Activated T-cell treated with anti-CD3 and anti-CD28 coated beads, Interleukin-2, amount 50 U/mL, for 48 hours (primary cell): ENCODE measurements at places on chromosomes 5 and 9.

GRCh38 chr5:119385536-119386128, 29.8 kb downstream of the TNFAIP8 start:
- no peak for DNase-seq

GRCh38 chr5:10768328-10768899, 7.4 kb upstream of the DAP start:
- no peak for DNase-seq

DNA sequence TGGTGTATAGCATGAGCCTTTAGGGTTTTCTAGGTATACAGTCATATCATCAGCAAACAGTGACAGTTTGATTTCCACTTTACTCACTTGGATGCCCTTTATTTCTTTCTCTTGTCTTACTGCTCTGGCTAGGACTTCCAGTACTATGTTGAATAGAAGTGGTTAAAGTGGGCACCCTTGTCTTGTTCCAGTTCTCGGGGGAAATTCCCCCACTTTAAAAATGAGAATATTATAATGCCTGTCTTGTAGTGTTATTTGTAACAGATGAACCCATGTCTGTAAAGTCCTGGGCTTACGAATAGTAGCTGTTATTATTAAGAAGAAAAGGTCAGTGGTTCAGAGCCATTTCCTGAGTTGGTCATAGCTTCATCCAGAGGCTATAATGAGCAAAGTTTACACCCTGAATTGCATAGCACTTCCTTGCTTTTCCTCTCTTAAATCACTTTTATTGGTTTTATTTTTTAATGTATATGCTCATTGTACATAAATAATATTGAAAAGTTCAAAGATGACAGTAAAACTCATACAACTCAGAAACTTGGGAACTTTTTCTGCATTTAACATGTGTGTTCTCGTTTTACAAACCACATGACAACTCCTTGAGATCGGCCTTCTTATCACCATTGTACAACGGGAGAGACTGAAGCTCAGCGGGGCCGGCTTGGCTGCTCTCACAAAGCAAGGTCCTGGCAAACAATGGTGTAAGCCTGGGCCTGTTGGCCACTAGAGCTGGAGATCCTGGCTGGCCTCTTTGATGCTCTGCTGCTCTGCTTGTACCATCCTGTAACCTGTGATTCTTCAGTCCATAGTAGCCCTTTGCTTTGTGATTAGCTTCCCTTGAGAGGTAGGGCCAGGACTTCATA, 85.2 kb downstream of the CYFIP2 start:
- peak; percentile 50 for DNase-seq

DNA sequence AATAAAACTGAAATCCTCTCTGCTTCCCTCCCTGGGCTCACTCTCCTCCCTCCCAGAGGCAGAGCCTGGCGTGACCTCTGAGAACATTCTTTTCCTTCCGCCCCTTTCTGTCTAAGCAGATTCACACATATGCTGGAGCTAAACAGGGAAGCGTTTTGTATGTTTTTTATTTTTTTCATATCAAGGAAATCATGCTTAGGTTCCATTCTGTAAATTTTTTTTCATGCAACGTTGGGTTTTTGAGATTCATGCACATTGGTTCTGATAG, 20.2 kb upstream of the BARHL1 start:
- DNase-seq, result no peak

- DNase-seq, result no peak
Measured at GRCh38 chr5:158811350-158811749, 288.4 kb downstream of the EBF1 start.

DNA sequence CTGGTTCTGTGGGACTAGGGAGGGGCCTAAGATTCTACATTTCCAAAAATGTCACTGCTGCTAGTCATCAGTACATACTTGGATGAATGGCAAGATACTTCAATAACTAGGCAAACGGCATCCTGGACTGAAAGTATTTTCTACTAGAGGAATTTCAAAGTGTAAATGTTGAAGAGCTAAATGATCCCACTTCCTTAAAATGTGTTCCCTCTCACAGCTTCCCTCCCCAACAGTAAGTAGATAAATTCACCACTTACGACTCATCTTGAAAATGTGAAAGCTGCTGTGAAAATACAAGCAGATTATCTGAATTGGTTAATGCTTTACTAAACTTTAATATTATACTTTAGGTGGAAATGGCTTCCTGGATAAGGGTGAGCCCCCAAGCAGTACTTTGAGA, 1571.5 kb upstream of the WWC1 start:
- DNase-seq, result no peak

DNA sequence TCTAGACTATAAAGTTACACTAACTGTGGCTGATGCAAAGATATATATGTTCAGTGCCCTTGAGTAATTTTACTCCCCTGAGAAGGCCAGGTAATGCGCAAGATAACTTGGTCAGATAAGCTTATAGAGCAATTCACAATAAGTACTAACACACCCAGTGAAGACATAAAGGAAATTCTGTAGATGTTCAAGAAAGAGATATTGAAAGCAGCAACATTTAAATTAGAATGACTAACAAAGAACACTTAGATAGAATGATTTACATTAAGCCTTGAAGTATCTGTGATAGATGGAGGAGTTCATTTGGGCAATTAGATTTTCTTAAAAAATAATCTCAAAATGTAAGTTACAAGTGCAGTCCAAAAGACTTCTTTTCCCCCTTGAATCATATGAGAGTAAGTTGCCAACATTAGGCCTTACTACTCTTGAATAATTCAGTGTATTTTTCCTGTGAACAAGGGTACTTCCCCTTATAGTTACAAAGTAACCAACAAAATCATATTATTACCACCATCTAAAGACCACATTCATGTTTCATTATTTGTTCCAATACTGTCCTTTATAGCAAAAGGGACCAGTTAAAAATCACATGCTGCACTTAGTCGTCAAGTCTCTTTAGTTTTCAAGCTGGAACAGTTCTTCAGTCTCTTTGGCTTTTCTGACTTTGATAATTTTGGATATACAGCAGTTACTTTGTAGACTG, 44.4 kb upstream of the ELOVL7 start:
- no peak for DNase-seq

DNA sequence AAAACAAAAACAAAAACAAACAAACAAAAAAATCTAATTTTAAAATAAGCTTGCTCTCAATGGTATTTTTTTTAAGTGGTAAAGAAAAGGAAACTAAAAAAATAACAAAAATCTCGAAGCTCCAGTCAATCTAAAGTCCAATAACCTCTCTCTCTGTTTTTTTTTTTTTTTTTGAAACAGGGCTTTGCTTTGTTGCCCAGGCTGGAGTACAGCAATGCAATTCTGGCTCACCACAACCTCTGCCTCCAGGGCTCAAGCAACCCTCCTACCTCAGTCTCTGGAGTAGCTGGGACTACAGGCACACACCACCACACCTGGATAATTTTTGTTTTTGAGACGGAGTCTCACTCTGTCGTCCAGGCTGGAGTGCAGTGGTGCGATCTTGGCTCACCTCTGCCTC, 25.9 kb upstream of the GLDC start:
- DNase-seq, result no peak

GRCh38 chr5:6315580-6315979, 62.8 kb downstream of the MED10 start:
- DNase-seq, result no peak

DNA sequence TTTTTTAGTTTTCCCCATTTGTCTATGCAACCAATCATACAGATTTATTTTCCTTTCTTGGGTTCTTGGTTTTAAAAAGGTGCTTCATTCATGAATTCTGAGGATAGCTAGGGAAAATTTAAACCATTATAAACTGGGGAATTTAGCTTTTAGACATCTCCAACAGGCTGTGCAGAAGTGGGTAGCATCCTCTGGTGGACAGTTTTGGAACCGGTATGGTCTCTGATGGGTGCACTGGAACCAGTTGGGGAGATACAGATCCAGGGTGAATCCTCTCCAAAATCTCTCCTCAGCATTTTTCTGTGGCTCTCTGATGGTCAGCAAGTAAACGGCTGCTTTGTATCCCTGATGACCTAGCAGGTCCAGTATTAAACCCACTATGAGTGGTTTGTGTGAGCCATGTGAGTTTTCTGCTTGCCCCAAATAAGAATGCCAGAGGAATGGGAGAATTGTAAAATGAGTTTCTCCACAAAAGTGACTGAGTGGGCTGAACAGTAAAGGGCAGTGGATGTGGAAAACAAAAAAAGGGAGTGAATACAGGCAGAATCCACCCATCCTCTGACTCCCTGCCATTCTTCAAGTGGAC, 9.1 kb upstream of the DNAJC25 start:
- no peak for DNase-seq

DNA sequence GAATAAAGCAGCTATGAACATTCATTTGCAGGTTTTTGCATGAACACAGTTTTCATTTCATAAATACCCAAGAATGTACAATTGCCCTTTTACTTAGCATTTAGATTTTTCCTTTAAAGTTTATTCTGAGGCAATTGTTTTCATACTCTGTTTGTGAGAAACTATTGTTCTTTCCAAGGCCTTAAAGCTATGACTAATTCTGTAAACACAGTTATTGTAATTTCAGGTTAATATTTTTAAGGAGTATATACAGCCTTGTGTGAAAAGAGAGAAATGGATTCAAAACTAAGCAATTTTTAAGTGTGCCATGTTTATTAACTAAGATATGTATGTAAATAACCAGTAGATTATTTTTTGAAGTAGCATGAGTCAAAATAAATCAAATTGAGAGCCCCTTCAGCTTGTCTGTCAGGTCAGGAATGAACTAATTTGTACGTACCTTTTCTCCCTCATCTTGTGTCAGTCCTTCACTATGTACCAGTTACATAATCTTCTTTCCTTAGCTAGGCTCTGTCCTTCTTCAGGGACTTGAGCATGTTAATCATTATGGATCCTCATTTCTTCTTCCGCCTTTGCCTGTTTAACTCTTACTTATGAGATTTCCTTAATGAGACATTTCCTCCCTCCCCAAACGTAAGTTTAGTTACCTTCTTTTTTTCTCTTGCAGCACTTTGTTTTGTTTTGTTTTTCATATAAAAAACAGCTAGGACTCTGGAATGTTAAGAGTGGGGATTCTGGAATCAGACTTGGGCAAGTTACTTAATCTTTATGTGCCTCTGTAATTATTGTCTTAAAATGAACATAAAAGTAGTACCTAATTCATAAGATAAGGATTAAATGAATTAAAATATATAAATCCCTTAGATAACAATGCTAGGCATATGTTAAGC, 63.6 kb downstream of the NIPBL start:
- DNase-seq, result no peak

DNA sequence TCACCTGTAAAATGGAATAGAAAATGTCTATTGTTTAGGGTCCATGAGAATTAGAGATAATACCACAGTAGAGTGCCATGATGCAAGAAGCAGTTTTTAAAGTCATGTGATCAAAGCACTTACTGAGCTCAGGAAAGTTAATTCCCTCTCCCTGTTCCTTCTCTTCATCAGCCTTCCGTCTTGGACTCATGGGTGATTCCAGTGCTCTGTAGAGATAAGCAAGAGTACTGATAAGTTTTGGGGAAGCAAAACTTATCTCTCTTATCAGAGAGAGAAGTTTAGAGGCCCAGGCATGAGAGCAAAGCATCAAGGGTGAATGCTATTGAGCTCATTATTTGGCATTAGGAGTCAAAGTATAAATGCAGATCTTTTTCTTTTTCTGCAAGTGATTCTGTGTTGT, 410.1 kb downstream of the AGTPBP1 start:
- DNase-seq, result no peak

DNA sequence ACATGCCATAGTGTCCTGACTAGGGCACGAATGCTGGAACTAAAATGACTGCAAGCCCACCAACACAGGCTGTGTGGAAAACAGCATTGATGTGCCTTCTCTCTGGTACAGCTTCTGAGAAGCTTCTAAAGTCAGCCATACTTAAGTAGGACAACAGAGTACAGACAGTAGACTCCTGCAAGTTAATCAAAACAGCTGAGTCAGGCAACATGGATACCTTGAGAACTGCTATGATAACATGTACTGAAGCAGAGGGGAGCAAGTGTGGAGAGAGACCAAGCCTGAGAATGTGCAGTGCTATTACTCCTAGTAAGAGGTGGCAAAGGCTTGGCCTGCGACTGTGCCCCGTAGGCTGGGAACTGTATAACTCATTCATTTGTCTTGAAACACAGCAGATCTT, 2.5 kb downstream of the ISCA1 start:
- no peak for DNase-seq

DNA sequence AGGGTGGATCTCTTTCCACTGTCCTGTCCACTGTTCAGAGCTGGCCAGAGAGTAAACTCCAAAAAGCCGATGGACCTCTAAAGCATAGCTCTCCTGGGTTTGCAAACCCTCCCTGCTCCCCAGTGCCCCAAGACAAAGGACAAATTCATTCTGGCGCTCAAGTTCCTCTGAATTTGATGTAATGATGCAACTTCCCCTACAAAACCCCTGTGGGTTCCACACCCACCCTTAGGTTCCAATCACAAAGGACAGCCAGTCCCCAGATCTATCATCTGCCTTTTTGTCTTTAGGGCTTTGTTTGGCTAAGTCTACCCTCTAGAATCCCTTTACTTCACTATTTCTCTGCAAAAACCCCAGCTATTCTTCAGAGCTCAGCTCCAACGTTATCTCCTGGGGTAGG, 57.4 kb upstream of the SLC25A51 start:
- DNase-seq, result no peak

GRCh38 chr5:112848116-112848811, 12.8 kb upstream of the SRP19 start:
- DNase-seq, result no peak

DNA sequence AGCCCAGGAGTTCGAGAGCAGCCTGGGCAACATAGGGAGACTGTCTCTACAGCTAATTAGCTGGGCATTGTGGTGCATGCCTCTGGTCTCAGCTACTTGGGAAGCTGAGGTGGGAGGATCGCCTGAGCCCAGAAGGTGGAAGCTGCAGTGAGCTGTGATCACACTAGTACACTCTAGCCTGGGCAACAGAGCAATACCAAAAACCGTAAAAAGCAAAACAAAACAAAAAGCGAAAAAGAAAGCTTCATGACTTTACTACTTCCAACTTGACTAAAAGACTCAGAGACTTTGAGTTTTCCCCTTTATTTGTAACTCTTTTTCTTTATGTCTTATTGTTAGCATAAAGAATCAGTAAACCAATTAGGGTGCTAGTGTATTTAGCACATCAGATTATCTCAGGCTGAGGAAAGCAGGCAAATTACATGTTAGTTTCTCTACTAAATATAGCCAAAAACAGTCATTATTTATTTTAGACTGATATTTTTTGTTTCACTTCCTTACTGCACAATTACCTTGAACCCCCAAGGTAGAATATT, 5.4 kb downstream of the RAD17 start:
- DNase-seq, result no peak

GRCh38 chr5:160675988-160676387, 176.0 kb downstream of the ATP10B start:
- DNase-seq, result no peak

- no peak for DNase-seq
Measured at GRCh38 chr5:9197881-9198260, 348.0 kb downstream of the SEMA5A start.

DNA sequence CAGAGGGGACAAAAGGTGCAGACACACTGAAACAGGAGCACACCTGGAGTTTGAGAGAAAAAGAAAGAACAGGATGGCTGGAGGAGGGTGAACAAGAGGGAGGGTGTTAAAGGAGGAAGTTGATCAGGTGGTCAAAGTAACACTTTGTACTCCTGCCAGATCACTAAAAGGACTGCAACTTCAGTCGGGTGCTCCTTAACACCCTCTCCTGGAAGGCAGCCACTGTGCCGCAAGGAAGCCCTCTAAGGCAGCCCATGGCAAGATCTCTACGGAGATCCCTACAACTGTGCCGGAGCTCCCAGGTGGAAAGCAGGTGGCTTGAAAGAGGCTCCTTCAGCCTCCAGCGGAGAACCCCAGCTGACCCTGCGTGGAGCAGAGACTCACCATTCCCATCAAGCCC, 124.4 kb upstream of the MSX2 start:
- DNase-seq, result no peak
